Ammon's horn (tissue), 1 donor: ENCODE measurements at places on chromosomes 2 and 18.

DNA sequence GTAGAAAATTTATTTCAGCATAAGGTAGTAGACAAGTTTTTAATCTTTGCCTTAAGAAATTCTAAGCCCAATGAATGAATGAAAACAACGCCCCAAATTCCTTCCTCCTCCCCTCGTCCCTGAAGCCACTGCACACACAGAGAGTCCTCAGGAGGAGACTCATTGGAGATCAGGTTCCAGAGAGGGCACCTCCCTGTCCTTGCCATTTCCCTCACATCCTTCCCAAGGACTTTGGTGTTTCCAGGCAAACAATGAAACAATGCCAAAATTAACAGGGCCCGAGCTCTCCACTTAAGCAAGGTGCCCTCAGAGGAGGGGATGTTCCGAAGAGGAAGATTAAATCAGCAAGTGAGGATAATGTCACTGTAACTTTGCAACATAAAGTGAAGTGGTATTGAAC is 240.7 kb downstream of the DCDC2C start:
- no peak for DNase-seq

GRCh38 chr2:29226375-29226774 is 111.2 kb downstream of the CLIP4 start:
- DNase-seq, result no peak

GRCh38 chr2:131047920-131048560 is 45.2 kb downstream of the FAM168B start:
- no peak for DNase-seq

DNA sequence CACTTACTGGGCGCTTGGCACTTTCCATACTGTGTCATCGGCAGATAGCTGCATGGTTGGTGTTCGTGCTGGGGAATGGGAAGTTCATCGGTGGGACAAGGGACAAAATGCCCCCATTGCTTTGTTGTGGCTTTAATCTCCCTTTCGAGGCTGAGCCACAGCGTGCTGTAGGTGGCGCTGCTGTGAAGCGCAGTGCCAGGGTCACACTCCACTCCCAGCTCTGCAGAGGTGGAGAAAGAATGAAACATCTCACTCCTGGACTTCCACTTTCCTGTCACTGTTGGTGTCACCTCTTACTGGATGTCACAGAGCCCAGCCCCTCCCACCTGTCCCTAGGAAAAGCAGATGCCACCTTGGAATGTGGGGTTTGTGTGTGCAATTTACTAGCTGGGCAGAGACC is 8.7 kb downstream of the TYMS start:
- DNase-seq, result no peak

- DNase-seq, result no peak
Measured at GRCh38 chr2:40360652-40361051, 91.2 kb downstream of the SLC8A1 start.

GRCh38 chr2:231464576-231465540 is 574 bp upstream of the NCL start:
- DNase-seq, result peak; percentile 98

DNA sequence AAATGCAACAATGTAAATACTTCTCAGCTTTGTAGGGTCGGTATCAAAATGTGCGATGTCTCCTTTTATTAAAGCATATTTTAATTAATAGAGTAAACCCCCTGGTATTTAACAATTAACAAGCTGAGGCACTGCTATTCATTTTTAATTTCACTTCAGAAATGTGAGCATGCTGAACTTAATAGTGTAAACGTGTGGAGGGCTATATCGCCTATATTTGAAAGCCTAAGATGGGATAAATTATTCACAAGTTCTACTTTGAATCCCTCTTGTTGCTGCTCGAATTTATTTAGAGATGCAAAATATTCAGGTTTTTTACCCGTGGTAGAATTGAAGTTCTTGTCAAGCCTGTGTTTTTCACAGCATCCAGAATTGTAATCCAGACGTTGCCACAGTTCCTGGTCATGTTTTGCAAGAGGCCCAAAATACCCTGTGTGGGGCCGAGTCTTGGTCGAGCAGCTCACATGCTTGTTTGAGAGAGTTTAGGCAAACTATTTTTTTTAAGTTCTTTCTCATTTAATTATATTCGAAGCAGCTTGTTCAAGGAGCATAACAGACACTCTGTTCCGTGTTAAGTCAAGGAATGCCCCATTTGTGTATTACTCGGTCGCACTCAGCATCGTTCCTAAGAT is 2.5 kb downstream of the SALL3 start:
- no peak for DNase-seq

DNA sequence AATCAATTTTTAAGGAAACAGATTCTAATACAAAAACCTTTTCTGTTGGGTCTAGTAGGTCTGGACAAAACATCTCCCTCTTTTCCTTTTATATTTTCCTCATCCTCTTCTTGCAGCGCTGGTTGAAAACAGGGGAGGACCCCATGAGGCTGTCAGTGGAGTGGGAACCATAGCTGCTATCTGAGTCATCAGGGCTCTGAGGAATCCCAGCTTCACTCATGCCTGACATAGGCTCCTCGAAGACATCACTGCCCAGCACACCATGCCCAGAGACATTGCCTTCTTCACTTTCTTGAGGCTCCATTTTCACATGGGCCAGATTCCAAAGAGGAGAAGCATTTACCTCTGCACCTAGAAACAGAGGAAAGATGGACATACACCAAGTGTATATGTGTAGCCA is 10.0 kb downstream of the SUPT7L start:
- DNase-seq, result no peak

GRCh38 chr2:105104208-105104731 is 66.4 kb downstream of the MRPS9 start:
- no peak for DNase-seq

DNA sequence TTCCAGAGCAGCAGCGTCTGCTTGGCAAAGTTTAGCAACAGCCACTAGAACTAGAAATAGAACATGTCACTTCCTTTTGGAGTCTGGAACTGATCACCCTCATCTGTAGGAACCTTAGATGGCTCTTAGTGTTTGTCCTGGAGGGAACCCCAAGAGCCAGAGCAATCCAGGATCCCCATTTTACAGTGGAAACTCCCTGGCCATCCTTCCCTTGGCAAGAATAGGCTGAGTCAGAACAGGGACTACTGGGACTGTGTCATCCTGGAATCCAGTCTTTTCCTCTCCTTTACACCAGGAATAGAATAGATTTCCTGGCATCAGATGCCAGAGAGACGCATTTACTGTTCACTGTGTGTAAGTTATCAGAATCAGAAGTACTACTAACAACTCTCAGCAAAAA is 33.2 kb upstream of the GRHL1 start:
- DNase-seq, result no peak

DNA sequence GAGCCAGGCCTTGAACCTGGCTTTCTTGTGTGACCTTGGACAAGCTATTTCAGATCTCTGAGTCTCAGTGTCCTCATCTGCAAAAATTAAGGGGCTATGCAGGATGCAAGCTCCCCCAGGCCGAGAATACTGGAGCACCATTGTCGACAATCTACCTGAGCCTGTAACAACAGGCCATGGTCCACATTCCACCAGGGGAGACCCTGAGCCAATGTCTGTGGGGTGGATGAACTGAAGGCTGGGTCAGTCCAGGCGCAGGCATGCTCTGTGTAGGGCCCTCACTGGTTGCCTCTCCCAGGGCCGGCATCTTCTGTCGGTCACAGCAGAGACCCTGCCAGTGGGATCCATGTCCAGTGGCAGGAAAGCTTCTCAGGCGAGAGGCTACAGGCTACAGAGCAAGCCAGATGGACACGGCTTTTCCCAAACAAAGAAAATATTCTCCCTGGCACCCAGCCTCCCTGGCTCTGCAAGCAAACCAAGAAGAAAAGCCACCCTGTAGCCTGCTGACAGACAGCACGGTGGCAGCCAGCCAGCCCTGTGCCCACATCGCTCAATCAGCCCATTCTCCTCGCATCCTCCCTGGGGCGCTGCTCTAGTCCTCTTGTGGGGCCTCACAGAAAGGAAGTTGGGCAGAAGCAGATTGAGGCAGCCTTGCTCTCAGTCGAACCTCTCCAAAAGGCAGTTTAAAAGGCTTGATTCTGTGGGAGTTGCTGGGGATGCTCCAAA is 48.7 kb upstream of the FZD7 start:
- DNase-seq, result peak; percentile 96

DNA sequence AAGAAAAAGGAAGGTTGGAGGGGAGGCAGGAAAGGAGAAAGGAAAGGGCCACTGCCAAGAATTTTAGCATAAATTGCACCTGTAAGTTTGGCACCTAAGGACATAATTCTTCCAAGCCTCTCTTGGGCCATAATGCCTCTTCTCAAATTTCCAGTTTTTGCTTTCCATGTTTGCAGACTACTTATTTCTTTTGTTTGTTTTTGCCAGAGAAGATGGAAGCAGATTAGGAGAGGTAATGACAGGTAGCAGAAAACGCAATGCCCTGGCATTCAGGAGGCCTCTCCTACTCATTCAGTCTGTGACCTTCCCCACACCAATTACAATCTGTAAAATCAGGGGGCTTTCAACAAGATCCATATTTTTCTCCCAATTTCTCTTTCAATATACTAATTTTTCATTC is 56.8 kb downstream of the MRPL33 start:
- DNase-seq, result no peak

DNA sequence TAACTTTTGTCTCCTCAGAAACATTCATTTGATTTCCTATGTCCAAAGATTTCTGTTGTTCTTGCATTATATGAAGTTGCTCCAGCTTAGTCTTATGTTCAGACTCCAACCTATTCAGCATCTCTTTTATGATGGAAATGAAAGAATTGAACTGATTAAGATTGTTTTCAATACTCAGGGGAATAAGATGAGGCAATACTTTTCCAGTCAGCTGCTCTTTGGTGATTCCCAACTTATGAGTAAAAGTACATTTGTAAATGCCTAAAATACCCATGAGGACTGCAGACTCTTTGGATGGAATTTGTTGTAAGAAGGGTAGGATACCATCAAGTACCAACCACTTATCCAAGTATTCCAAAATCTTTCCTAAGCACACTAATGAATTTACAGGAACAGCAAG is 39.8 kb downstream of the TRAK2 start:
- DNase-seq, result no peak

DNA sequence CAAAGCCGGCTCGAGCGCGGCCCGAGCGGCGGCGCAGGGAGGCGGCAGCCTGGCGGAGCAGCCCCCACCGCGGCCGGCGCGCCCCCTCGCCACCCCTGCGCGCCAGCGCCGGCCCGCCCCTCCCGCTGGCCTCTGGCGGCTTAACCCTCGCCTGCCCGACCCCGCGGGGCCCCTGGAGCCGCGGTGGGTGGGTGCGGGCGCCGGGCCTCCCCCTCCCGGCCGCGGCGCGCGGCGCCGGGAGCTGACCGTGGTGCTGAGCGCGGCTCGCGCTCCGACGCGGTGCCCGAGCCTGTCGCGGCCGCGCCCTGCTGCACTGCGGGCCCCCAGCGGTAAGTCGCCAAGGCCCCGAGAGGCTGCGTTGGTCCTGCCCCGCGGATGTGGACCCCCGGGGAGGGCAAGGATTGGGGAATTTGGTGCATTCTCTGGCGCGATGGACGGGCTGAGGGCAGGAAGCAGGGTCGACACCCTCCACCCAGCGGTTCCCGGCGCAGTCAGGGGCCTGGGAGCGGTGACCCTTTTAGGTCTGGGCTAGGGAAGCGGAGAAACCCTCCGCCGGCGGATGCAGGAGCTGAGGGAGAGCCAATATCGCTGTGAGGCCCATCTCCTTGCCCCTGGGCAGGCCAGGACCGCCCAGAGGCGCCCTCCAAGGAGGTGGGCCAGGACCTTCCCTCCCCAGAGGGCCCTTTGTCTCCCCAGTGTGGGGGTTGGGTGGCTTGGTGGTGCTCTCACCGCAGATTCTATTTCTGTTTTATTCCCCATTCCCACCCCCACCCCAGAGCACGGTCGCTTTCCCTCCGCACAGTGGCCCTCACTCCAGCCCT is 923 bp downstream of the AMER3 start:
- DNase-seq, result no peak

- no peak for DNase-seq
Measured at GRCh38 chr2:232464544-232464885, 8.6 kb downstream of the ALPI start.

DNA sequence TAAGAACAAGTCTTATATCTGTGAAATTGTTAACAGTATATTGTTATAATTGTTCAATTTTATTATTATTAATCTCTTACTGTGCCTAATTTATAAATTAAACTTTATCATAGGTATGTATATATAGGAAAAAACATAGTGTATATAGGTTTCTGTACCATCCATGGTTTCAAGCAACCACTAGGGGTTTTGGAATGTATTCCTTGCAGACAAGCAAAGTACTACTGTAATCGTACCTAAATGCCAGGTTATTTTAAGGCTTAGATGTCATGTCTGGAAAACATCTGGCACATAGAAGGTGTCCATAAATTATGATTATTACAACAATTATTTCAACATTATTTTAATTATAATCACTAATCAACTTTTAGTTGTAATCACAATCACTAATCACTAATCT is 8.4 kb downstream of the ITSN2 start:
- no peak for DNase-seq

- no peak for DNase-seq
Measured at GRCh38 chr18:43863180-43863579, 585.9 kb upstream of the SYT4 start.

- DNase-seq, result no peak
Measured at GRCh38 chr18:63284827-63285733, 34.5 kb downstream of the BCL2 start.

GRCh38 chr2:74188696-74189095 is 9.7 kb upstream of the MTHFD2 start:
- DNase-seq, result no peak

GRCh38 chr2:36611316-36611990 is 13.5 kb upstream of the FEZ2 start:
- no peak for DNase-seq

GRCh38 chr2:69985688-69986087 is 24.3 kb upstream of the ASPRV1 start:
- DNase-seq, result peak; percentile 71

DNA sequence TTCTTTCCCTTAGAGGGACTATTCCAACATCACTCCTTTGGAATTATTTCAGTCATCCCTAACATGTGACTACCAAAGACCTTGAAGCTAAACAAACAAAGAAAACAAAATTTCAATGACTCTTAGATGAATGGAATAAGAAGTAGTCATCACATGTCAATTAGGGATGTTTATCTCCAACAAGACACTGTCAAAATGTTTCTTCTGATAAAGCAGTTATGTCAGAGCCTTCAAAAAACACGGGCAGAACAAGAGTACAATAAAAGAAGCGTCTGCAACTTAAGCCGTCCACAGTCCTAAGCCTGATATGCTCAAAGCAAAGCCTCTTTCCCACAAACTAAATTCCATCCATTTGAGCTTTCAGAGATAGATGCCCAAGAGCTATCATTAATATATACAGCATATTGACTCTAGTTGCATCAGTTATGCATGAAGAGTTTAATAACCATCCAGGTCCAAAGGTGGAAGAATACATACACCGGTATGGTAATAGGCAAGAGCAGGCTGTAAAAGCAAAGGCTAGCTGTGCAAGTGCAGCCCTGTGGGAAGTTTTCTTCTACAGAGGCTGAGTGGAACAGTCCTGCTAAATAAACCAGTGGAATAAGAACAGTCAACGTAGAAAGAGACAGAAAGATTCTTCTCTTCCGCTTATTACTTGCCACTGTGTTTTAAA is 98.1 kb downstream of the ICA1L start:
- DNase-seq, result no peak

GRCh38 chr2:25373269-25373981 is 31.7 kb upstream of the DNMT3A start:
- DNase-seq, result no peak
